ENCODE measurements at places on chromosomes 2 and 18.

GRCh38 chr18:79554945-79555645 is 124.5 kb upstream of the CTDP1 start:
- no peak for DNase-seq

- DNase-seq = no peak
Measured at GRCh38 chr2:20744366-20745335, 77.7 kb downstream of the GDF7 start.

GRCh38 chr18:64259871-64260270 is 111.0 kb upstream of the LINC00305 start:
- no peak for DNase-seq

GRCh38 chr2:70830366-70830765 is 5.2 kb downstream of the CD207 start:
- no peak for DNase-seq

GRCh38 chr2:67164771-67165522 is 232.2 kb upstream of the ETAA1 start:
- DNase-seq = no peak

- no peak for DNase-seq
Measured at GRCh38 chr2:211251016-211251415, 694.6 kb downstream of the CPS1 start.

GRCh38 chr18:51077217-51077616 is 47.2 kb downstream of the SMAD4 start:
- no peak for DNase-seq

DNA sequence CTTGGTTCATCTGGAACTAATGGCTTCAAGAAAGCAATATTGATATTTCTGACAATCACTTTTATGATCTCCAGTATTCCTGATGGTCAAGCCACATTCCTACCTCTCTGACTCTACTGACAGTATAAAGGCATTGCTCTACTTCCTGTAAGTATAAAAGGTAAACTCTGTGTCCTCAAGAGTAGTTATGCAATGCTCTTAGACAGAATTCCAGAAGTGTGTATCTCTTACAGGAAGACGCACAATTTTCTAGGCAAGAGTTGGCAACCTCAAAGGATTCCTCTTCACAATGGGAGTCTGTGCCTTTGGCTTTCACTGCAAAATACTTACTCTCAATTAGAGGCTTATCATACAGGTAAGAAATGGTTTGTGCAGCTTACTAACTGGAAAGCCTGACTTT is 100.1 kb downstream of the THADA start:
- DNase-seq = no peak

DNA sequence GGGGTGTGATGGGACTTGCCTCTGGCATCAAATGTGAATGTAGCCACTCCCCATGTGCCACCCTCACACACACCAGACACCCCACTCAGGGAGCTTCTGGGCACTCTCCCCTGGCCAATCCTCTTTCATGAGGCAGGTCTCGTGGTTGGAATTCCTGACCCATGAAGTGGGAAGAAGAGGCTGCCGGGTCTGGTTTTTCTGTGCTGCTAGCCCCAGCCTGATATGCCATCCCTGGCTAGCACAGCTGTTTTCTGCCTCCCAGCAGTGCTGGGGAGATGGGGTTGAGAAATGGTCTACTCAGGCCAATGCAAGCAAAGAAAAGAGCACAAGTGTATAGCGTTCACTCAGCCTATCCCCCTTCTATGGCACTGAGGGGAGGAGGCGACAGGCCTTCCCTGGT is 1.2 kb upstream of the C2orf72 start:
- no peak for DNase-seq

DNA sequence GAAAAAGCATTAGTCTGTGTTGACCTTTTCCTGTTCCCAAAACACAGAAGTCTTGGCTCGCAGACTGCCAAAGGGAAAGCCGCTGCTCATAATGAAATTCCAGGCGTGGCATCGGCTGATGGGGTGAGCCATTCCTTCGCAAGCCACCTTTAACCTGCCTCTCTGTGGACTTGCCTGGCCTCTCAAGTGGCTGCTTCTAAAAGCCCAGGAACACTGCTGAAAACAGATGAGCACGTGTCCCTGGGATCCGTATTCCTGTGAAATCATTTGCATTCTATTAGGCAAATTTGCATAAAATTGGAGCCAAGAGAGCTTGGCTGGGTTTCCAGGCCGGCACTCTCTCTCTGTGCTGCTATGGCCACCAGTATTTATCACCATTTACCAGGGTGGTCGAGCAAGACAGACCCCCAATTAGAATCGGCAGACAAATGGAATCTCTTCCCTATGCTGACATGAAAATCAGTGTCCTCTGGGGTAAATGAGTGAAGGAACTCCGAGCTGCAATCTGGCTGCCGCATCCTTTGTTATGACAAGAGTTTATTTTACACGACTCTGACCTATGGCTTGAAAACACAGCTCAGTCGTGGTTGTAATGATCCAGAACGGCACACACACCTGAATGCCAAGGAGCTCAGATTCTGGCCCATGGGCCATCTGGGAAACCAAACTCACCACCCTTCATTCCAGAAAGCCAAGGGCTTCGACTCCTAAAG is 21.7 kb downstream of the BCL2 start:
- DNase-seq = no peak

- peak; percentile 81 for DNase-seq
Measured at GRCh38 chr2:241309684-241310117, 5.8 kb downstream of the HDLBP start.

DNA sequence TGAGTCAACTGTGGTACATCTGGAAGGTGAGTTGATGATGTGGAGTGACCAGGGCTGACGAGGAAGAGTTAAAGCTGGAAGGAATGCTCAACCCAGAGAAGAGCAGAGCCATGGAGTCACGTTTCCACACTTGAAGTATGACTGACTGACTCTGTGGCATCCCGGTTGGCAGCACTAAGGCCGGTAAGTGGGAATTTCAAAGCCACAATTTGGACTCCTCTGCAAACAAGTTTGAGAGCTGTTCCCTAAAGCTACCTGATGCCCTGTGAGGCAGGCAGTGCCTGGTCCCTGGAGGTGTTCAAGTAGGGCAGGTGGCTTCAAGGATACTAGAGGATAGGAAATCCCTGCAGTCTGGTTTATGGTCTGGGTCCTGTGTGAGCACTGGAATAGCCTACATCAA is 69.3 kb upstream of the ITGB6 start:
- DNase-seq = no peak
